ENCODE measurements at places on chromosomes 6 and 20.

DNA sequence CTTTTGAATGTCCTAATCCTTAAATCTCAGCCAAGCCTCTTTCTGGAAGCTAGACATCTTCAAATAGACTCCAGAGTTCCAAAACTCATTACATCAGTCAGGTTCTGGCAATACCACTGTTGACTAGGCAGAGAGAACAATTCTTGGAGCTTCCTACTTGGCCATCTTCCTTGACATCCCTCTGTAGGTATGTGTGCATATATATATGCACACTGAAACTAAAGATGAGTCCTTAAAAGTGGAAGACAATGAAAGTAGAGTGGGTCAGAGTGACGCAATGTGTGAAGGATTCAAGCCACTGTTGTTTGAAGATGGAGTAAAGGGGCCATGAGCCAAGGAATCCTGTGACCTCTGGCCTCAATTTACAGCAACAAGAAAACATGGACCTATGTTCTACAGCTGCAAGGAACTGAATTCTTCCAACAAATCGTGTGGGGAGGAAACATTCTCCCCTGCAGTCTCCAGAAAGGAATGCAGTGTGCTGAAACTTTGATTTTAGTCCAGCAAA, 18.7 kb upstream of the DUSP22 start:
- DNase-seq = no peak

DNA sequence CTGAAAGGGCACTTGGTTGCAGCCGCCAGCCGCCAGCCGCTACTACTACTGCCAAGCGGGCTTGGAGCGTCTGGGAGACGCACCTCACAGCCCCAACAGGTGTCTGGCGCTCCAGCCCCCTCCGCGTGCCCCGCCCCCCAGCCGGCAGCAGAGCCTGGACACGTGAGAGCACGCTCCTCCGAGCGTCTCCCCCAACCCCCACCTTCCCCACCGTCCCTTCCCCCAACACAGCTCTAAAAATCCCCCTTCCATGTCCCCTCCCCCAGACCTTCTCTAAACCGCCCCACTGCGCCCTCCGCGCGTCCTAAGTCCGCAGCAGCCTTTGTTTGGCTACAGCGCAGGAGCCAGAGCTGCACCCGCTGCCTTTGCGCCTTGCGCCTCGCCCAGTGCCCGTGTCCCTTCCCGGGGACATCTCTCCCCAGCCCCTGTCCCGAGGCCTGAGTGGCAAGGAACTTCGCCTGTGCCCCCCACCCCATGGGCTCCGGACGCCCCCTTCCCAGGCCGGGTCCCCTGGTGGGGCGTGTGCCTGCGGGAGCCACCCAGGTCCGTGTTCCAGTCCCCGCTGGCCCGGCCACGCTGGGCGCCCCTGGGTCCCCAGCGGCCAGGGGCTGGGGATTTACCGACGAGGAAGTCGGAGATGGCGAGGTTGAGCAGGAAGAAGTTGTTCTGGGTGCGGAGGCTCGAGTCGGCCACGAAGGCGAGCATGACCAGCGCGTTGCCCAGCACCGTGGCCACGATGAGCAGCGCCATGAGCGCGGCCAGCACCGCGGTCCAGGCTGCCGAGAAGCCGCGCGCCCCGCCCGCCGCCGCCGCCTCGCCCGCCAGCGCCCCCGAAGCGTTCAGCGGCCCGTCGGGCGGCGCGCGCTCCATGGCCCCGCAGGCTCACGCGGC, 732 bp downstream of the HRH3 start:
- DNase-seq = no peak

GRCh38 chr6:141265756-141266623, 866.7 kb upstream of the GJE1 start:
- no peak for DNase-seq

DNA sequence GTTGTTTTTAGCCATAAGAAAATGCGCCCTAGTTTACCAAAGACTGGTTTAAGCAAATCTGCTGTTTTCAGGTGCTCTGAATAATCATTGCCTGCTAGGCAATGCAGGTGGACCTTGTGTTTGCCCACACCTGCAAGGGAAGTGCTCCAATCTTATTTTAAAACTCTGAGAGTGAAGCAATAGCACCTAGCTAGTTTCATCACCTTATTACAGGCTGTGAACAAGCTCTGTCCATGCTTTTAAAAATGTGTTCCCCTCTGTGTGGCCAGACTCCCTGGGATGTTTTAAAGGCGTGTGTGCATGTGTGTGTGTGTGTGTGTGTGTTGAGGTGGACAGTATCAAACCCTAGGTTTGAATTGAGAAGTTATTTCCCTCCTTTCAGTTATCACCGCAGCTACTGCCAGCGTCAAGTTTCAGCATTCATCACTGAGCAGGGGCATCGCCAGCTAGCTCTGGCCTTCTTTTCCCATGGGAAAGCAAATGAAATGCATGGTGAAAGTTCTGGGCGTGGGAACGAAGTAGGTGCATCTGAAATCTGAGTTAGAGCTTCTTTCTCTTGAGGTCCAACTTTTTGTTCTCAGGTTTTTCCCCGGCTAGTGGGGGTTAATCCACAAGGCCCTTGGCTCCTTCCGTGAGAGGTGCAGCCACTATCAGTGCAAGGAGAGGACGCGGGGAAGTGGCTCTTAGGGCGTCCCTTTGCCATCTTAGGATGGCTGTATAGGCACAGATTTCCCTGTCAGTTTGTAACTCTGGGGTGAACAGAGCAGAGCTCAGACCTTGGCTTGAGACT, 30.8 kb downstream of the DUSP22 start:
- no peak for DNase-seq

- no peak for DNase-seq
These were observed 542 bp upstream of the AFG1L start for GRCh38 chr6:108294297-108294726.

GRCh38 chr20:14264869-14265268, 72.5 kb downstream of the FLRT3 start:
- DNase-seq = no peak

DNA sequence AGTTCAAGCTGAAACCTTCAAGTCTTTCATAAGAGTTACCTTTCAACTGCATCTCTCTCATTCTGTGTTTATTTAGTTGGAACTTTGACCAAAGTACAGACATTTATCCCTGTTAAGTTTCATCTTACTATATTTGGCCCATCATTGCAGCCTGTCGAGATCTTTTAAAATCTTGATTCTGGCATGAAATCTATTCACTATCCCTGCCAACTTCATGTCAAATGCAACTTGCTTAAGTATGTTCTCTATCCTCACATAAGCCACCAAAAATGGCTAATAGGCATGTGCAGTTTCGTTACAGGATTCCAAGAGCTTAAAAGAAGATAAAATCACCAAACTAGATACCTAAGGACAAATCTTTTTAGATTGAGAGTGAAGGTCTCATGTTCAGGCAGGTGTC, 117.5 kb upstream of the KCNQ5 start:
- DNase-seq = no peak

DNA sequence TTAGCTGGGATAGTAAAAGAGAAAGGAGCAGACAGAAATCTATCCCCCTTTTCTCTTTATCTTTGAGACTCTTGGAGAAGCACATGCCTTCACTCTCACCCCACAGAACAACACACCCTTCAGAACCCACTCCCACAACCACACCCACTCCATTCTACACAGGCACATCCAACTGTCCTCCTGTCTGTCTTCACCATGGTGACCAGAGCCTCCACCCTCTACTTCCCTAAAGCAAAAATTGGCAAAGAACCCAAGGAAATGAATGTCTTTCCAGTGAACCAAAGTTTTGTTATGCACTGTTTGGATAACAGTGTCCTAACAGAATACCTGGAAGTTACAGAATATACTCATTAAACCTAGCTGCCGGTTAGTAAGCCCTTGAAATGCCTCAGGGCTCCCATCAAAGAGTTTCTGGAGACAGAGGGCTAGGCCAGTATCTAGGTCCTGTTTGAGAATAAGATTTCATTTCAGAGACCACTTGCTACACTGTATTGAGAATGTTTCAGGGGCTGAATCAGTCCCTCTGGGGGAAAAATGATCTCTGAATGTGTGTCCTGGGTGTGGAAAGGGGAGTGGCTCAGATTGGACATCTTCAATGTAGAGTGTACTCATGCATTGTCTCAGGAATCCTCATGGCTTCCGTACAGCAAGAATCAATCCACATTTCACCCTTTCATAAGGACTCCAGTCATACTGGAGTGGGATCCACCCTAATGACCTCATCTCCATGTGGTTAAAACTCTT, 101.1 kb downstream of the LY86 start:
- DNase-seq = no peak

- DNase-seq = no peak
These were observed 5.4 kb downstream of the FBXL4 start for GRCh38 chr6:98942263-98942803.

DNA sequence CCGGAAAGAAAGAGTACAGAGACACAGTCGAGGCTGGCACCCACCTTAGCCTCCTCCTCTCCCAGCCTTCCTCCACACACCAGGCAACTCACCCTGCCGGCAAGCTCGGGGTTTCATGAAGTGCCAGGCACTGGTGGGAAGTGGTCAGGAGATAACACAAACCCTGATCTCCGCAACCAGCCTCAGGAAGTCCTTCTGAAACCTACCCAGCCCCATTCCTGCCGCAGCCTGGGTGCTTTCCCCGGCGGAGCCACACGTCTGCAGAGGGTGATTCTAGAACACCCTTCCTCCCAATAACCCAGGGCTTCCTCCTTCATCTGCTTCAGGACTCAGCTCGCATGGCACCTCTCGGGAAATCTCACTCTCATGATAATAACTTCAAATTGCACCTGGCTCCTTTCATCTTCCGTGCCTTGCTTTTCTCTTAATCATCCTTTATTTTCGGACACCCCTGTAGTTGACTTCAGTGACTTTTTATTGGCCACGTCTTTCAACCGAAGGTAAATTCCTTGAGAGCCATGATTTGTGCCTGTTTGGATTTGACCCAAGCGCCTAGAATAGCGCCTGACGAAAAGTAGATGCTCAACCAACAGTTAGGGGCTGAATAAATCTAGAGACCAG, 8.7 kb upstream of the HLA-E start:
- no peak for DNase-seq

- DNase-seq = no peak
These were observed 33.1 kb upstream of the SMLR1 start for GRCh38 chr6:130794010-130794697.

DNA sequence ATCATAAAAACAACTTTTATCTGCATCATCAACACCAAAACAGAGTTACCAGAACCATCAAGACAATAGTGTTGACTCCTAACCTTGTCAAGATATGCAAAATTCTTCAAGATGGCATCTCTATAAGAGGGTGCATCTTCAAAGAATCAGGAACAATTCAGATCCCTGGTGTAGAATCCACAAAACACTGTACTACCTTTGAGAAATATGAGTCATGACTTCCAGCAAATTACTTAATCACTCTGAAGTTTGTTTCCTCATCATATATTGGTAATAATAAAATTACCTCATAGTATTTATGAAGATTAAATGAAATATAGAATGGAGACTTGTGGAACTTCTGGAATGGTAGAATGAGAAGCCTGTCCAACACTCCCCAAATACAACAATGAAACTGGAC, 221.3 kb upstream of the SUPT3H start:
- no peak for DNase-seq

GRCh38 chr6:110529355-110529754, 52.9 kb upstream of the SLC22A16 start:
- DNase-seq = no peak

- no peak for DNase-seq
These were observed 7.5 kb downstream of the HSPA12B start for GRCh38 chr20:3739926-3740451.

GRCh38 chr20:25008388-25009217, 16.1 kb upstream of the APMAP start:
- DNase-seq = no peak

GRCh38 chr6:158638324-158638854, 6.2 kb downstream of the DYNLT1 start:
- no peak for DNase-seq

DNA sequence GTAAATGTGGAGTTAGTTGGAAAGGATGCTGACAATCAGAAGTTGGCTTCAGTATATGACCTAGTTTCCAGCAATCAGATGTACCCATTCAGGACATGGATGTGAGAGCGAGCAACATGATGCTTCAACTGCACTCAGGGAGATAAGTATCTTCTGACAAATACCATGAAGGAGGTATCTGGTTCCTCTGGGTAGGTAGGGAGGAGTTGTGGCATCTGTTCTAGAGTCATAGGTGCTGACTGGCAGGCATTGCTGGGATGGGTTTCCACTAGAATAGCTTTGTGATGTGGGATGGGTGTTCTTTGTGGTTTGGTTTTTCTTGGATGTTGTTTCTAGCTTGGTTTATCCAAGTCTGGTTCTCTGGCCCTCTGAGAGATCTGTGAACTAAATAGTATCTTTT, 3.9 kb upstream of the REV3L start:
- no peak for DNase-seq

DNA sequence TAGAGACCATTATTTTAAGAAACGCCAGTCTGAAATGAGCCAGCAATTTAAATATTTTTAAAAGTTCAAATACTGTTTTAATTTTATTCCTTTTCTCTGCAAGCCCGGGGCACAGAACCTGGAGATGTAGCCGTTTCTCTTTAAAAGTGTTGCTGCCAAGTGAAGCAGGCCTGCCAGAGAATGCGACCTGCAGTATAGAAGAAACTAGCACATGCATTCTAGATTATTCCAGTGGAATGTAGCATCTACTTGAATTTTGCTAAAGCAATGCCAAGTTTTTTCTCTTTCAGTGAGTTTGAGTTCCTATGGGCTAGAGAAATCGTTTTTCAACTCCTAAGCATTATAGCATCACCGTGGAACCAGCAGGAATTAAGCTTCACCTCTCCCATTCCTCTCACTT, 101.3 kb downstream of the QRSL1 start:
- DNase-seq = no peak

DNA sequence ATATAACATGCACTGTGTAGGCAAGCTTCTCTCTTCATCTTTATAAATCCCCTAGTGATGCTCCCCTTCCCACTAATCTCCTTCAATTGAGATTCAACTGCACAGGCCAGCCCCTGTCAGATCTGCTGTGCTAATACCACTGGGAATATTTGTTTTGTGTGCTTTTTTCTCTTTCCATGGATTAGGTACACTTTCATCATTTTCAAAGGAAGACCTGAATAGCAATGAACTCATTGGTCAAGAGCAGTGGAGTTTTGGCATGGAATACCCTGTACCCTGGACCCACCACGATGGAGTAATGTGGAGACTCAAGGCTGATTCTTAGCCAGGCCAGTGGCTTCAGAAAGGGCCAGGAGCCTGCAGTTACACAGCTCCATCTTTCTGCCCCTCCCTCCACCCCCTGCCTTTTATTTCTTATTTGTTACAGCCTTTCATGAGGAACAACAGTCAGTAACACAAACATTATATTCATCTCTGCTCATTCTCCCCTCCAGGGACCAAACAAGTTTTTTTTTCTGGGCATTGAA, 75.4 kb upstream of the KCNG1 start:
- no peak for DNase-seq

GRCh38 chr20:13455713-13456112, 183.0 kb downstream of the TASP1 start:
- DNase-seq = no peak

- DNase-seq = no peak
These were observed 12.8 kb downstream of the AK9 start for GRCh38 chr6:109678240-109678639.

Data from activated T-cell treated with anti-CD3 and anti-CD28 coated beads for 24 hours (primary cell).